ENCODE measurements at places on chromosomes 4 and X. TPM values are rescaled to one million over a fixed set of nuclear protein-coding genes. Genes with fewer than 3 reads are reported as not detected.

Gene WNK3
- 1.8 TPM for total RNA-seq

DNA sequence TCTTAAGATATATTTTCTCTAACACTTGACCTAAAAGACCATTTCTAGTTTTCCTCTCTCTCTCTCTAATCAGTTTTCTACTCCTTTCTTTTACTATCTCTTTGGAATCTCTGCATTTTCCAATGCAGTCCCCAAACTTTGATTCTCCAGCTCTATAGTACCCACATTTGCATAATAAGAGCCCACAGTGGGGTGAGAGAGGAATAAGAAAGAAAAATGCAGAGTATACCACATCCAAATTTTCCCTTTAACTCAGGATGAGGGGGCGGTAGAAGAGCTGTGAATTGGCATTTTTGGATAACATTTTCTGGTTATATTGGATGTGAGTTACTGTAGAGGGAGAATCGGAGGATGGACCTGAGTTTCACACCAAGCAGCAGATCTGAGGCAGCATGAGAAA lies 74.4 kb upstream of the SOD3 start:
- no peak for DNase-seq
- H3K36me3 ChIP-seq: no peaks in the 10 kb centered on the region
- no peak overlapping the region for H3K4me3 ChIP-seq
- no peaks in the 10 kb centered on the region for H3K27me3 ChIP-seq

Gene MAPK10
- total RNA-seq: 23.6 TPM

DNA sequence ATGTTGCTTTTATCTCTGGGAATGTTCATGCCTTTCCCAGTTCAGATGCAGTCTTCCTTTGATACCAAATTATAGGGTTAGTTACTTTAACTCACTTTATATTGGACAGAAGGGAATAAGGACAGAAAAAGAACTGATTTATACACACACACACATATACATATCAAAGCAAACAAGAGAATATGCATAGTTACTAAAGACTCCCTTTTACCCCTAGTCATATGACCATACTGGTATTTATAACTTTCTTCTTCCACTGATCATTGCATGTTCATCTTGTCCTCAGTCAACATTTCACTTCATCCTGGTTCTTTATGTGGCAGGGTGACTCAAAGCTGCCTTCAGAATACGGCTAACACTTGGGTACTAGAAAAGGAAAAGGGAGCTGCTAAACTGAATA lies 120.4 kb downstream of the PARM1 start:
- no peak overlapping the region for H3K27ac ChIP-seq
- H3K4me3 ChIP-seq: no peak overlapping the region
- DNase-seq: no peak
- H3K36me3 ChIP-seq: no peaks in the 10 kb centered on the region
- H3K4me1 ChIP-seq: no peaks in the 10 kb centered on the region

- H3K27ac ChIP-seq: no peak overlapping the region
- no peaks in the 10 kb centered on the region for H3K36me3 ChIP-seq
- no peaks in the 10 kb centered on the region for H3K4me1 ChIP-seq
- no peak overlapping the region for H3K4me3 ChIP-seq
- no peak for DNase-seq
Measured at GRCh38 chr4:29588617-29589016, 1131.6 kb upstream of the PCDH7 start.

DNA sequence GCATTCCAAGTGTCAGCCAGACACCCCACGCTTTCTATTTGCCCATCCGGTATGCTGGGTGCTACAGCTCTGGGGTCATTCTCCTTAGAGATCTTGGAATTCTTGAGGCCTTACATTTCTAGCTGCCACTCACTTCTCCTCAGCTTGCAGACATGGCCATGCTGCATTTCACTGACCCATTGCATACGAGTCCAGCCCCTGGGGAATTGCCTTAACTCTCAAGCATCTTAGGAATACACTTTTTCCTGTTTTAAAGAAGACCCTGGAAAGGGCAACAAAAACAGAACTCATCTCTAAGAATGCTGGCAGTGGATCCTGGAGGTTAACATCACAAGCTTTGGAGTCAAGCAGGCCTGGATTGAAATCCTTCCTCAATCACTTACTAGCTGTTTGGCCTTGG lies 122.0 kb upstream of the LNX1 start:
- no peaks in the 10 kb centered on the region for H3K36me3 ChIP-seq
- H3K4me1 ChIP-seq: no peaks in the 10 kb centered on the region
- no peaks in the 10 kb centered on the region for H3K27me3 ChIP-seq

- H3K4me3 ChIP-seq: no peak overlapping the region
- no peaks in the 10 kb centered on the region for H3K36me3 ChIP-seq
- no peaks in the 10 kb centered on the region for H3K4me1 ChIP-seq
- H3K27me3 ChIP-seq: no peaks in the 10 kb centered on the region
- no peak overlapping the region for H3K27ac ChIP-seq
- DNase-seq: no peak
Measured at GRCh38 chr4:75710246-75710645, 14.1 kb upstream of the USO1 start.

DNA sequence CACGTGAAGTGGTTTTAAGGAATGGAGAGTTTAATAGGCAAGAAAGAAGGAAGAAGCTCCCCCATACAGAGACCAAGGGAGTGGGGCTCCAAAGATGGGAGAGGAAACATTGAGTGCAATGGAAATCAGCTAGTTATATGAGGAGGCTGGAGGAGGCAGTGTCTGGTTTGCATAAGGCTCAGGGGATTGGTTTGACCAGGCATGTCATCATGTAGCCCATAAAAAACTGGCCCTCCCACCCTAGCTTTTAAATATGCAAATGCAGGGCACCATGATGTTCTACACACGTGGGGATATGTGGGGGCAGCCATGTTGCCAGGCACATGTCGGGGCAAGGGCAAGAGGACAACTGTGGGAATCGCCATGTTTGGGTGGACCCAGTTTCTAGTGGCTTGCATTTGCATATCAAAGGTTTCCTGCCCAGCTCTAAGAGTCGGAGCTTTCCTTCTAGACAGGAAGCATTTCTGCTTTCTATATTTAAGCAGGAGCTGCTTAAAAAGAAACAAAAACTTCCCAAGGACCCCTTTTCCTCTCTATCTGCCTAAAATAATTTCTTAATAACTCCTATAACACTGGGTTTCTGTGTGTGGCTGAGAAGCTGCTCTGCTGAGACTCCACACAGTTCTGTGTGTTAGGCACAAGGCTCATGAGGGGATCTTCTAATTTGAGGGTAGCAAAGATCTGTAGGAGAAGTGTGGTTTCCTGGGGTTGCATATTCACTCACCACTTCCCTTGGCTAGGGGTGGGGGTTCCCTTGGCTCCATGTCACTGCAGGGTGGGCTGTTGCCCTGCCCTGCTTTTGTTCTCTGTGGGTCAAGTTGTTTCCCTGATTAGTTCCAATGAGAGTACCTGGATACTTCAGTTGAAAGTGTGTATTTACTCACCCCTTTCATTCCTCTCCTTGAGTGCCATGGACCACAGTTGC lies 113.5 kb downstream of the VSIG4 start:
- no peaks in the 10 kb centered on the region for H3K36me3 ChIP-seq
- H3K27ac ChIP-seq: no peak overlapping the region
- no peaks in the 10 kb centered on the region for H3K4me1 ChIP-seq
- no peak for DNase-seq
- no peak overlapping the region for H3K4me3 ChIP-seq

GRCh38 chrX:115912372-115912897 lies 258.1 kb upstream of the AGTR2 start:
- no peaks in the 10 kb centered on the region for H3K27me3 ChIP-seq
- no peaks in the 10 kb centered on the region for H3K36me3 ChIP-seq
- no peak for DNase-seq
- H3K4me1 ChIP-seq: no peaks in the 10 kb centered on the region

DNA sequence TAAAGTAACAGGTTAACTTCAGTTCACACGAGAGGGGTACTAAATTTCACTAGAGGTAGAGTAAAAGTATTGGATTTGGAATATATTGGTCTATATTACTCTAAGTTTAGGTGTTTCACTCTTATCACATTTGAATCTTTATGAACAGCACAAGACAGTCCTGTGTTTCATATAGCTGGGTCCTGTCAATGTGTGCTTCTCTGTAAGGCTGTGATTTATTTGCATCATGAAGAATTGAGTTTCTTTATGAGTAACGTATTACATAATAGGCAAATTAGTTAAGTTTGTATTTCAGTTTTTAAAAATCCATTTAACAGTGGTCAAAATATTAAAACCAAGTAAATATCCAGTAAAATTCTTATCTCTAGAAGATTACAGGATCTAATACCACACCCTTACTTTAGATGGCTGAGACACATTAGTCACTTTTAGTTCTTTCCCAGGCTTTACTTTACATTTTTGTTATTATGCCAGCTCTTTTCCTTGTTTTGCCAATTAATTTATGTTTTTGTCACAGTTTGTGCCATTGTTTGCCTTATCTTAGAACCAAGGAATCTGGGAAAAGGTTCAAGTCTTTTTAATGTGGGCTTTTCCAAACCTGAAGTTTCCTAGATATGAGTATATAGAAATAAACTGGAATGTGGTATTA lies 32.1 kb downstream of the NUDT6 start:
- H3K4me1 ChIP-seq: no peaks in the 10 kb centered on the region
- H3K36me3 ChIP-seq: peaks cover 14% of the 10 kb centered on the region
- no peak for DNase-seq
- no peaks in the 10 kb centered on the region for H3K27me3 ChIP-seq

Gene AFM
- total RNA-seq: not detected

DNA sequence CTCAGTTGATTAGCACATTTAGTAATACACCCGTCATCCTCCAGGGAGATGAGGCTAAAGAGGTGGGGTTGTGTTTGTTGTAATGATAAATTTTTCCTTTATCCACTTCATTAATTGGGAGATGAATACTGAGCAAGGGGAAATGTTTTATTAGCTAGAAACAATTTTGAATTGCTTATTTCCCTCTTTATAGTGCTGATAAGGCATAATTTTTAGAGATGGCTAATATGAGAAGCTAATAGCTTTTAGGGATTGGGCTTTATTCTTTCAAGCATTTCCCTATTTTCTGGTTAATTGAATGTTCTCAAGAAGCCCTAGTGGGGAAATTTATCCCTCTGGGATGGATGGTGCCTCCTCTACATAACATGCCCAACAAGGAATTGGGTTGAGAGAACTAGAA lies 365.2 kb upstream of the IGFBP7 start:
- no peaks in the 10 kb centered on the region for H3K36me3 ChIP-seq
- no peak overlapping the region for H3K27ac ChIP-seq
- no peaks in the 10 kb centered on the region for H3K27me3 ChIP-seq
- H3K4me3 ChIP-seq: no peak overlapping the region

Gene ZNF157
- total RNA-seq: 0.23 TPM

Gene SPIN2A
- 0.69 TPM for total RNA-seq

DNA sequence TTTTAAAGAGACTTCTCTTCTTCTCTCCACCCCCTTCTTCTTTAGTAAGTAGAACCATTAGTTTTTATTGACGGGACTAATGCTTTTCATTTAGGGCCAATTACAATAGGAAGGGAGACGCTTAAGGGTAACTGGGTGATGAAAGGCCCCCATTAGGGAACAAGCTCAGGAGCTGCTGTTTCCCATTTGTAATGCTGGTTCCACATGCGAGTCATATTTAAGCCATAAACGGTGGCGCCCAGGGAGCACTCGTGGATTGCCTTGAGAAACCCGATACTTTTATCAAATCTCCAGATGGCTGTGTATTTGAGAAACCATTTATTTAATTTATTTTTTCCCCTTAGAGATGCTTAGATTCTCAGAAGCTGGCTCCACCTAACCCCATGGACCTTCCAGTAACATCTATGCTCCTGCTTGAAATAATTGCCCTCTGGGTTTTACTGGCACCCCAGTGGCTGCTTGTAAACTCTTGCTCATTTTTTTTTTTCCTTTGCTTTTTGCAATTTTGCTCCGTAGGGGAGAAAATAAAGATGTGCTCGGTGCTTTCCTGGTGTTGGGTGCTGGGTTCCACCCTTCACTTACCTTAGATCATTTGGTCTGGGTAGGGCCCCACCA lies 124.2 kb upstream of the MSX1 start:
- no peak overlapping the region for H3K27ac ChIP-seq
- H3K4me1 ChIP-seq: no peaks in the 10 kb centered on the region
- DNase-seq: no peak
- H3K27me3 ChIP-seq: no peaks in the 10 kb centered on the region

Gene FGF13
- 3.2 TPM for total RNA-seq

Gene MAB21L2
- total RNA-seq: not detected

- DNase-seq: no peak
- no peak overlapping the region for H3K27ac ChIP-seq
- no peaks in the 10 kb centered on the region for H3K36me3 ChIP-seq
- H3K4me3 ChIP-seq: no peak overlapping the region
Measured at GRCh38 chr4:141659539-141659938, 23.2 kb downstream of the IL15 start.

- H3K4me1 ChIP-seq: no peaks in the 10 kb centered on the region
- H3K27ac ChIP-seq: no peak overlapping the region
- no peak for DNase-seq
- H3K36me3 ChIP-seq: no peaks in the 10 kb centered on the region
Measured at GRCh38 chrX:12390301-12390700, 252.0 kb downstream of the FRMPD4 start.

Gene HERC6
- total RNA-seq: 13.0 TPM

Gene CCDC110
- 0.75 TPM for total RNA-seq

- H3K27ac ChIP-seq: no peak overlapping the region
- no peaks in the 10 kb centered on the region for H3K36me3 ChIP-seq
- no peak for DNase-seq
Measured at GRCh38 chrX:4909348-4909747, 1195.9 kb upstream of the PRKX start.

DNA sequence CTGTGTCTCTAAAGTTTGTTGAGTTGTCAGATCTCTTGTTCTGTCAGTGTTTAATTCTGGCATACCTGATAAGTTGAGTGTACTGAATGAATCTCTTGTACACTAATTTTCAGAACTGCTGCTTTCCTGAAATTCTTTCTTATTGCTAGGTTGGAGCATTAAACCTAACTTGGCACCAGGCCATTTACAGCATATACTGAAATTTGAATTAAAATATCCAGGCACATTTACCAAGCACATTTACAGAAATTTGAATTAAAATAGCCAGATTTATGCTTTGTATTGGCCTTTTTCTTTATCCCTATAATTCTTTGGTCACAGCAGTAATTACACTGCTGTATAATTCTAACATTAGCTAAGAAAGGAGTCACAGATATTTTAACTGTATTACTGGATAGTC lies 8.9 kb downstream of the TMEM33 start:
- no peak overlapping the region for H3K27ac ChIP-seq
- H3K27me3 ChIP-seq: no peaks in the 10 kb centered on the region
- no peak overlapping the region for H3K4me3 ChIP-seq
- DNase-seq: no peak
- H3K4me1 ChIP-seq: peaks cover 3% of the 10 kb centered on the region

- H3K27me3 ChIP-seq: peaks cover 7% of the 10 kb centered on the region
- no peaks in the 10 kb centered on the region for H3K4me1 ChIP-seq
- H3K36me3 ChIP-seq: no peaks in the 10 kb centered on the region
- H3K27ac ChIP-seq: no peak overlapping the region
- DNase-seq: no peak
- no peak overlapping the region for H3K4me3 ChIP-seq
Measured at GRCh38 chrX:100411802-100412715, 2.0 kb upstream of the PCDH19 start.
